A172 (cell line): ENCODE measurements at places on chromosomes 4 and X.

GRCh38 chr4:133600008-133600407 is 450.9 kb downstream of the PCDH10 start:
- DNase-seq = peak; percentile 21

- peak; percentile 54 for DNase-seq
Observed at GRCh38 chrX:45295259-45295986, 94.7 kb upstream of the DIPK2B start.

- DNase-seq = no peak
Observed at GRCh38 chr4:120007896-120008436, 58.7 kb downstream of the MAD2L1 start.

GRCh38 chr4:148430854-148431253 is 11.4 kb downstream of the NR3C2 start:
- no peak for DNase-seq

GRCh38 chr4:110840221-110840654 is 217.4 kb upstream of the PITX2 start:
- peak; percentile 21 for DNase-seq

DNA sequence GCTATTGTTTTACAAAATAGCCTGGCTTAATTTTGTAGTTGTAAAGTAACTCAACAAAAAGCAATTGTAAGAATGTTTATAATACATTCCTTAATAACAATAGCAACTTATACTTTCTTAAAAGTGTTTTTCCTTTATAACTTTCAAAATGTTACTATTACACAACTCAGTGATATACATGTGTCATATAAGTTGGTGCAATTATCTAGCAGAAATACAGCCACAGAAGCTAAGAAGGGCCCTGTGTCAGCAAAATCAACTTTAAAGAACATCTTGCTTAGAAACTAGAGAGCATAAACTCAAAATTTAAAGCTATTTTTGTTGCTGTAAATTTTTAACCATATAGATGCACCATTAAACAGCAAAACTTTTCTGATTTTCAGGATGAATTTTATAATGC is 41.4 kb upstream of the MAB21L2 start:
- no peak for DNase-seq

DNA sequence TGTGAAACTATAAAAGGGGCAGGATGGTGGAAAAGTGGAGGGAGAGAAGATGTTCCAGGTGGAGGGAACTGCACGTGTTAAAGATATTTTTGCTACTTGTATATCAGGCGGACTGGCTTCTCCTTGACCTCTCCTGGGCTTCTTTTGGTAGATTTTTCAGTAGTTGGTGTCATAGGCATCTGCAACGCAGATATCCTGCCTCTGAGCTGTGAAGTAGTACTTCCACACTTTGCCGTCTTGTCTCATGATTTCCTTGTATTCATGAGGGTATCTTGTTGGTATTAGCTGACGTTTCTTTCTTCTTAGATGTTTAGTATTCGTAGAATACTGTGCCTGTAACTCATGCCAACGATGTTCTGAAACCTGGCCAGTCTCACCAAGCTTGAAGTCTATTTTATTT is 81.0 kb downstream of the WWC2 start:
- no peak for DNase-seq

GRCh38 chr4:181971973-181972372 is 271.2 kb upstream of the TENM3 start:
- peak; percentile 40 for DNase-seq

- DNase-seq = no peak
Observed at GRCh38 chrX:295136-295535, 14.0 kb downstream of the PLCXD1 start.

- DNase-seq = no peak
Observed at GRCh38 chrX:101677028-101677427, 17.4 kb upstream of the ARMCX2 start.

GRCh38 chrX:56802921-56803849 is 74.1 kb downstream of the NBDY start:
- peak; percentile 63 for DNase-seq

- DNase-seq = peak; percentile 39
Observed at GRCh38 chrX:39772057-39772832, 325.5 kb downstream of the BCOR start.

DNA sequence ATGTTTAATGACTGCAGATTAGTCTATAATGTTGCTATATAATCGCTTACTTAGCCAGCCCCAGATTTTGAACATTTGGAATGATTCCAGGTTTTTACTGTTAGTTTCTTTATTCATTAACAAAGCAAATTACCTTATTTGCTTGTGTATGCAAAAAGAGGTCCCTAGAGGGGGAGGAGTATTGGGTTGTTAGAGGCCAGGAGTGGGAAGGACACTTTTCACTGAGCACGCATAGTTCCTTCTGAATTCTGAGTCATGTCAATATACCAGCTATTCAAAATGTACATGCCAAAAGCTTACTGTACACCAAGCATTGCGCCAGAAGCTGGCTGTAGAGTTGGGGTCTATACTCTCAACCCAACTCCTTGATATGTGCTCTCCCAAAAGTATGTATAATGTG is 5.1 kb upstream of the DGAT2L6 start:
- DNase-seq = no peak

DNA sequence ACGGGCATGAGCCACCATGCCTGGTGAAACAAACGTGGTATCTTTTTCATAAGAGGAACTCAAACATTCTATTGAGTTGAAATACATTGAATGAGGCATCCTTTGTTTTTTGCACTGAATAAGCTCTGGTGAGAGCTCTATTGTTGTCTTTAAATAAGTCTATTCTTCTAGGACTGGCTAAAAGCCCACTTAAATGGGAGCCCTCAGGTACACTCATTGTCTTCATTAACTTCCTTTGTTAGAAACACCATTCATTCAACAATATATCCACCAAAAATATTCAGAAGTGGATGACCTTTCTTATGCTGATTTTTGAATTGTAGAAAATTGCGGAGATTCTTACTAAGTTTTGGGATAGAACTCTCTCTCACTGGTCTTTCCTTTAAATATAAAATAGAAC is 568.0 kb downstream of the IL1RAPL1 start:
- no peak for DNase-seq

DNA sequence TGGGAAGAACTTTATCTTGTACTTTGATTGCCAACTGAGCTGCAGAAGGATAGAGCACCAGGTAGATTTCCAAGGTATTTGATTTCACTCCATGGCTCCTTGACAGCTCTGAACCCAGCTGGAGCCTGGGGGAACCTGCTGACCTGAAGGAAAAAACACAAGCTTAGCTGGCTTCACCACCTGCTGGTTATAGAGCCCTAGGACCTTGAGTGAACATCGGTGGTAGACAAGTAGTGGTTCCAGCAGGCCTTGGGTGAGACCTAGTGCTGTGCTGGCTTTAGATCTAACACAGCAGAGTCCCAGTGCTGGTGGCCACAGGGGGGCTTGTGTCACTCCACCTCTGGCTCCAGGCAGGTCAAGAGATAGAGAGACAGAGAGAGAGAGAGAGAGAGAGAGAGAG is 1102.6 kb downstream of the ADGRL3 start:
- DNase-seq = no peak

DNA sequence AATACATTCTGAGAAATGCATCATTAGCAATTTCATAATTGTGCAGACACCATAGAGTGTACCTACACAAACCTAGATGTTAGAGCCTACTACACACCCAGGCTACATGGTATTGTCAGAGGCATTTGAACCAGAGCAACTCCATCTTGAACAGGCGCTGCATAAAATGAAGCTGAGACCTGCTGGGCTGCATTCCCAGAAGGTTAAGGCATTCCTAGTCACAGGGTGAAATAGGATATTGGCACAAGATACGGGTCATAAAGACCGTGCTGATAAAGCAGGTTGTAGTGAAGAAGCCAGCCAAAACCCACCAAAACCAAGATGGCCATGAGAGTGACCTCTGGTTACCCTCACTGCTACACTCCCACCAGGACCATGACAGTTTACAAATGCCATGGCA is 116.4 kb downstream of the LARP7 start:
- no peak for DNase-seq

DNA sequence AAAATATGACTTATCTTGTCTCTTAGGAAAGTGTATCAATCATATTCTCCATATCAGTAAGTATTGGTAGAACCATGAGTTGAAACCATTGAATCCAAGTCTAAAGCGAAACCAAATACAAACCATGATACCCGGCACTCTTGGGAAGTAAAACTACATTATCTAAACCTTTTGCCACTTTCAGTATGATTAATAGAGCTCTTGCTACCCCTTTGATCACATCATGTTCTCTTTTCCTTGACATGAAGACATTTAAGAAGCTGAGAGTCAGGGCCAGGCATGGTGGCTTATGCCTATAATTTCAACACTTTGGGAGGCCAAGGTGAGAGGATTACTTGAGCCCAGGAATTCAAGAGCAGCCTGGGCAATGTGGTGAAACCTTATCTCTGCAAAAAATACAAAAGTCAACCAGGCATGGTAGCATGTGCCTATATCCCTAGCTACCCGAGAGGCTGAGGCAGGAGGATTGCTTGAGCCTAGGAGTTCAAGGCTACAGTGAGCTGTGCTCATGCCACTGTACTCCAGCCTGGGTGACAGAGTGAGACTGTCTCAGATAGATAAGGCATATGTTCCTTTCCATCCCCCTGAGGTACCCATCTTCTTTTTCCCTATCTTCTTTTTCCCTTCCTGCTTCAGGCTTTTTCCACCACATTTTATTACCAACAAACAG is 45.4 kb downstream of the CEP135 start:
- DNase-seq = no peak

- peak; percentile 75 for DNase-seq
Observed at GRCh38 chrX:19839770-19840254, 47.6 kb downstream of the SH3KBP1 start.

DNA sequence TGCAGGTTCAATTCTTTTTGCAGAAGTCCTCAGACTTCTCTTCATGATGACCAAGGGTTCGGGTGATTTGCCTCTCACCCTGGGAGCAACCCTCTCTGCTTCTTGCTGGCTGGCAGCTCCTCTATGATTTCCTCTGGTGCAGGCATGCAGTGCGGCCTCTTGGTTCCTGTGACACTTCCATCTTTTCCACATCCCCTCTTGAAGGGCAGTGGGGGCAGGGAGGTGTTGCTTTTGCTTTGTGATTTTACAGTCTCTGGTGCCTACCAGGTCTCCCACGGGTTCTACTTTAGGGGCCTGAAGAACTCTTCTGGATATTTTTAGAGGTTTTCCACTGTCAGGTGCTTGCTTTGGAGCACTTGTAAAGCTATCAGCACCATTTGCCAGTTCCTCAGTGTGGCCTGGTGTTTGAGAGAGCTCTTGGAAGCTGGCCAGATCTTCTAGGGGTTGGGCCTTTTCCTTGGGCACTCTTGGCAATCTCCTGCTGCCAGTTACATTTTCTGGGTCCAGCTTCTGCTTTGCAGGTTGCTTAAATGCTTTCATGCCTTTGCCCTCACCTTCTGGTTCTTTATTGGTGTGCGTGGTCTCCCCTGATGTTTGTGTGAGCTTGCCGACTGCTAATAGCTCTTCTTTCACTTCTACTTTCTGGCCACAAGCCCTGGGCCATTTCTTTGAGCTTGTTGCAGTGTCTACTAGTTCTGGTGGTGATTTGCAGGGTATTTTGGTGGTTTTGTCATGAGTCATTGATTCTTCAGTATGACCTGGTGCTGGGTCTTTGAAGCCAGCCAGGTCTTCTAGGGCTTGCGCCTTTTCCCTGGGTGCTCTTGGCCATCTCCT is 11.5 kb upstream of the CHST7 start:
- DNase-seq = no peak

- DNase-seq = no peak
Observed at GRCh38 chrX:38165023-38165422, 55.6 kb downstream of the SRPX start.

GRCh38 chrX:70505451-70505841 is 60.8 kb downstream of the DLG3 start:
- DNase-seq = no peak

DNA sequence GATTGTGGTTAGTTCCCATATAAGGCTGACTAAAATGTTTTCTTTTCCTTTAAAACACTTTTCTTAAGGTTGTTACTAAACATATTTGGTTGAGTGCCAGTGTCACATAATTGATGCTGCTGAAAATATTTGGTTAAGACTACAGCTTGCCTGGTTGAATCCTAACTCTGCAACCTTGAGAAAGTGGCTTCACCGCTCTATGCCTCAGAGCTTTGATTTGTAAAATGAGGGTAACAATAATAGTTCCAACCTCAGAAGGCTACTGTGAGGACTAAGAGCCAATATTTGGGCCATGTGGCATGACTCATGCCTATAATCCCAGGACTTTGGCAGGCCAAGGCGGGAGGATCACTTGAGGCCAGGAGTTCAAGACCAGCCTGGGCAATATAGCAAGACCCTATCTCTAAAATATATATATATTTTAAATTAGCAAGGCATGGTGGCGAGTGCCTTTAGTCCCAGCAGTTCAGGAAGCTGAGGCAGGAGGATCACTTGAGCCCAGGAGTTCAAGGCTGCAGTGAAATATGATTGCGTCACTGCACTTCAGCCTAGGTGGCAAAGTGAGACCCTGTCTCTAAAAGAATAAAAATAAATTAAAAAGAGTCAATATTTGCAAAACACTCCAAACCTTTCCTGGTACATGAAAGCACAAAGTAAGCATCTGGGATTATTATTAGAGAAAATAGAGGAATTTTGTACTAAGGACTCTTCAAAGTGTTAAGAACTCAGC is 7.1 kb upstream of the NEIL3 start:
- DNase-seq = no peak

GRCh38 chrX:25067271-25068172 is 51.8 kb upstream of the ARX start:
- DNase-seq = no peak

DNA sequence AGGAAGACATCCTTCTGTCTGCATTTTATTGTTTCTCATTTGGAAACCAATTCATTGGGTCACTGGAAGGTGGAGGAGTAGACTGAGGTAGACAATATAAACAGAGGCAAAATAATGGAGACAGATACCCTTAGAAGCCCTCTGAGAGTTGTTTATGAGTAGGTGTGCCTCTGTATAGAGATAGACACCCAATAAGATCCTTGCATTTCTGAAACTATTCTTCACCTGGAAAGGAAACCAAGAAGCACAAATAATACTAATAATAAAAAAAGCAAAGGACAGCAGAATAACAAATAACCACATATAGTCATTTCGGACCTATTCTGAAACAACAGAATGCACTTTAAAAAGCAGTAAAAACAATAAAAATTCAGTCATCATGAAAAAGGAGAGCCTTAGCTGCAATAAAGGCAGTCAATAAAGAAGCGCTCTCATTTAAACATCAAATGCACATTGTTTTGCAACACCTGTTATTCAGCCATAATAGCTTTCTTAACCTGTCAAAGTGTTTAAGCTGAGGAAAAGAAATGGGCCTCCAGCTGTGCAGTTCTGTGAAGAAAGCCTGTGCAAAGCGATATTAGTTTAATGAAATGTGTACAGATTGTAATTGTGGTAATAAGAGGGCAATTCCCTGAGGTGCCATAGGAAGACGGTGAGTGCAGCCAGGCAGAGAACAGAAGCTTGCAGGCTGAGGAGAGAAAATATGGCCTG is 904.2 kb downstream of the STPG2 start:
- no peak for DNase-seq

- DNase-seq = peak; percentile 26
Observed at GRCh38 chrX:26613956-26614355, 398.0 kb downstream of the MAGEB5 start.

- DNase-seq = no peak
Observed at GRCh38 chrX:40424259-40424658, 156.5 kb upstream of the ATP6AP2 start.

DNA sequence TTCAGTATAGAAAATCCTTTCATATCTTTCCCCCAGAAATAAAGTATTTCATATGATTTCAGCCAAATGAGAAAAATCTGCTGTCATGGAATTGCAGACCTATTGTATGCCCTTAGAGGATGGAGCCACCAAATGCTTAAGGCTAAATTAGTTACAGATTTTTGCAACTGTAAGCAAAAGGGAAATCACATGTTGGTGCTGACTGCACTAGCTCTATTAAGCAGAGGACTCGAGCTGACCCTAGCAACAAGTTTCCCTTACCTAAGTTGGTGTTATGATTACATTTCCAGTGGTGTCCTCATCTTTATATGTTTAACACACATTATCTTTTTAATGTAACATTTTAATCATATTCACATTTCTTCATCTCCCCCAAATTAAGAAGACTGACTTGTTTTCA is 58.3 kb upstream of the DOCK11 start:
- no peak for DNase-seq
